CD4-positive, CD25-positive, alpha-beta regulatory T cell (primary cell): ENCODE measurements at places on chromosomes 12 and 14. TPM values are rescaled to one million over a fixed set of nuclear protein-coding genes. Genes with fewer than 3 reads are reported as not detected.
A peak's percentile ranks its signal among the peaks of the same experiment; 100 is the strongest.

SHMT2 gene
- 108 TPM for total RNA-seq

SMCO2 gene
- total RNA-seq, result not detected

RNF212B gene
- not detected for total RNA-seq

FGF23 gene
- not detected for total RNA-seq

CLEC2A gene
- not detected for total RNA-seq

USP44 gene
- total RNA-seq, result 1.4 TPM

CISTR gene
- not detected for total RNA-seq

KLRG1 gene
- total RNA-seq, result 4.8 TPM

GARIN6 gene
- not detected for total RNA-seq

SLCO1B1 gene
- not detected for total RNA-seq

KRT73 gene
- total RNA-seq, result 1.0 TPM

MIP gene
- not detected for total RNA-seq

SLC38A4 gene
- total RNA-seq, result not detected

DNA sequence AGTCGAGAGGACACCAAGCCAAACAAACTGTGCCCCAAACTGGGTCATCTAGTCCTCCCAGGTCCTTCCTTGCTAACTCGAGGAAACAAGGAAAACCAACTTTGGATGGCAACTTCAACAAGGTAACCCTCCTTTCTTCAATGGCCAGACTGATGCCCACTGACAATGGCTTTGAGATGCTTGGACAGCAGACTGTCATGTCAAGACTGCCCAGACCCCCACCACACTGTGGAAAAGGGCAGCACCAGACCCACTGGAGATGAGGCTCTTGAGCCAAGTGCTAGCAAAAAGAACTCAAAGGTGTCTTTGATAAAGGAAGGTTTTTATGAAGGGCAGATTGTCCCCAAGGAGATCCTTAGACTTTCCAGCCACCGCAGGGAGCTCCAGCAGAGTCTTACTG, 9.0 kb upstream of the CDH24 start:
- H3K36me3 ChIP-seq, result peaks cover 65% of the 10 kb centered on the region
- H3K4me3 ChIP-seq, result no peak overlapping the region
- no peak for DNase-seq
- H3K4me1 ChIP-seq, result peaks cover 17% of the 10 kb centered on the region

- H3K4me3 ChIP-seq, result no peak overlapping the region
- no peaks in the 10 kb centered on the region for H3K4me1 ChIP-seq
- no peak for DNase-seq
- H3K27ac ChIP-seq, result no peak overlapping the region
- H3K36me3 ChIP-seq, result no peaks in the 10 kb centered on the region
Observed at GRCh38 chr12:68853396-68854077, 45.6 kb downstream of the MDM2 start.

DNA sequence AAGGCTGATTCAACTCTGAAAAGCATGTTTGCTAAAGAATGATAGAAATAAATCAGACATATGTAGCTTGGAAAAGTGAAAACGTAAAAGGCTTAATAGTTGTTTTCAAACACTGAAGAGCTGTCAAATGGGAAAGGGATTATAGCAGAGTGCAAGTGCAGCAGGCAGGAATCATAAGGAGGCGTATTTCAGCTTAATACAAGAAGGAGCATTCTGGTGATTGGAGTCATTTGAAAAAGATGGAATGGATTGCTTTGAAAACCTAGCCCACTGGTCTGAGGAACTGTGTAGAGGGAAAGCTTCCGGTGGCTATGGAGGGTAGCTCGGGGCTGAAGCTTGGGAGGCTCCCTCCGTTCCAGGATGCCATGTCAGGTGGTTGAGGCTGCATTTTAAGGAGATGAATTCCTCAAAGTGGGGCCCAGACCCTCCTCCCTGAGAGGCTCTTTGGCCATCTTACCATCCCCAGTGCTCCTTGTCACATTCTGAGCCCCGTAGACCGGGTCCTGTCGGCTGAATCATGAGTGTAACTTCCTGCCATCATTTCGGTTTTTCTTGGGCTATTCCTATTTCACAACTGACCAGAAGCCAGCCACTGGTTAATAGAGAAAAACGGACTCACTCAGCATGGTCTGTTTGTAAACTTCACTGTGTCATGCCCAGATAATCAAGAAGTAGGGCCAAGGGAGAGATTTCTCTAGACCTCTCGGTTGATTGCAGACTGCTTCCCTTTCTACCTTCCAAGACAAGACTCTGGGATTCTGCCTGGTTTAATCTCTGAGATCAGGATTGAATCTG, 6.5 kb downstream of the WNT5B start:
- peaks cover 18% of the 10 kb centered on the region for H3K27me3 ChIP-seq
- DNase-seq, result no peak
- no peaks in the 10 kb centered on the region for H3K36me3 ChIP-seq
- no peak overlapping the region for H3K4me3 ChIP-seq
- peaks cover 3% of the 10 kb centered on the region for H3K4me1 ChIP-seq
- H3K27ac ChIP-seq, result no peak overlapping the region

DNA sequence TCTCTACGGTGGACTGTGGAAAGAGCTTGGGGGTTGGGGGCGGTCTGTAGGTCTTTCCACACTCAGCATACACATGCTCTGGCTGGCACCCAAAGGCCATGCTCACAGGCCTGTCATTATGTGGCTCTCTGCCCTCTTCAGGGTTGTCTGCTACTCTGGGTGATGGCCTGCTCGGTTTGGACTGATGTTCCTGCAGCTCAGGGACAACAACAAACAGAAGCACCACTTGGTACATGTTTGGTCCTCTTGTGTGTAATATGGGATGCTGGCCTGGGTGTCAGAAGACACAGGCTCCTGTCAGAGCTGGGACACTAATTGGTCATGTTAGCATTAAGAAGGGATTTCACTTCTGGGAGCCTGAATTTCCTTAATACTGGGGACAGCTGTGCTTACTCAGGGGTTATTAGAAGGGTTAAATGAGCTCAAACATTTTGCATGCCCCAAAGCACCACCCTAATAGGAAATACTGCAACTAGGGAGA, 32.7 kb upstream of the SELPLG start:
- DNase-seq, result no peak
- no peak overlapping the region for H3K27ac ChIP-seq
- no peaks in the 10 kb centered on the region for H3K27me3 ChIP-seq
- no peaks in the 10 kb centered on the region for H3K36me3 ChIP-seq
- H3K4me3 ChIP-seq, result no peak overlapping the region

DNA sequence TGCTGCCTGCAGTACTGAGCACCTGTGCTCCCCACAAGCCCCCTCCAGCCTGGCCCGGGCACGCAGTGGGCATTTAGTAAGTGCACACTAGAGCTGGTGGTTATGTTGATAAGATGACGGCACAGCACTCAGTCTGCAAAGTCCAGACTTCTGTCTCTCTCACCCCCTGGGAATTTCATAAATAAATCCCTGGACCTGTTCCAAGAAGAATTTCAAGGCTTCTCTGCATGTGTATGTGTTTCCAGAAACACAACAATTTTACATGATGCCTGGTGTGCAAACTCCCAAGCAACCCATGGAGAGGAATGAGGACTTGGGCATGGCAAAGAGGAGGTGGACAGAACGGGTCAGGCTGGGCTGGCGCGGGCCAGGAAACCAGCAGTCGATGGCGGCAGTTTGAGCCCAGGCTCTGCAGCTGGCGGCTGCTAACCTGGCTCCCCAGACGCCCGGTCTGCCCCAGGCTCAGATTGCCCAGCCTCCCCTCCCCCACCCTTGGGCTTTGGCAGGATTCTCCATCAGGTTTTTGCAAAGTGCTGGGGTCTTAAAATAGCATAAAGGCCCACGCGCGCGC, 10.4 kb upstream of the ACVR1B start:
- no peaks in the 10 kb centered on the region for H3K36me3 ChIP-seq
- DNase-seq, result no peak
- no peak overlapping the region for H3K4me3 ChIP-seq
- H3K4me1 ChIP-seq, result no peaks in the 10 kb centered on the region

- H3K4me1 ChIP-seq, result no peaks in the 10 kb centered on the region
- no peak overlapping the region for H3K27ac ChIP-seq
- no peaks in the 10 kb centered on the region for H3K27me3 ChIP-seq
- DNase-seq, result peak; percentile 1
- no peak overlapping the region for H3K4me3 ChIP-seq
- H3K36me3 ChIP-seq, result no peaks in the 10 kb centered on the region
Observed at GRCh38 chr12:85923767-85924331, 49.8 kb downstream of the NTS start.

GRCh38 chr12:107645630-107646333, 39.8 kb upstream of the PWP1 start:
- no peak overlapping the region for H3K4me3 ChIP-seq
- DNase-seq, result no peak
- no peaks in the 10 kb centered on the region for H3K27me3 ChIP-seq
- no peak overlapping the region for H3K27ac ChIP-seq

DNA sequence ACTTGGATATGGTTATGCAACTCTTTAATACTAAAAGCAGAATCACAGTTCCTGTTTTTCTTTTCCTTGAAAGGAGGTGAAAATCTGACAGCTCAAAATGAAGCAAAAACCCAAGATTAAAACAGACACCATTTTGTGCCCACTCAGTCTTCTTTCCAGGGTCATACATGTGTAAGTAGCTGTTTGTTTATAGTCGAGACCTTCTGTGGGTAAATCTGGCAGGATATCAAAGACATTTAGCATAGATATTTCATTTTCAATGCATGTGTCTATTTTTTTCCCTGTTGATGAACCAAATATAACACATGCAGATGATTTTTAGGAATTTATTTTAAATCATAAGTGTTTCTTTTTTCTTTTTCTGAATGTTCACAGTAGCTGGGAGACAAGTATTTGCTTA, 398.8 kb downstream of the FOXG1 start:
- H3K4me3 ChIP-seq, result no peak overlapping the region
- H3K27ac ChIP-seq, result no peak overlapping the region
- H3K4me1 ChIP-seq, result no peaks in the 10 kb centered on the region
- H3K36me3 ChIP-seq, result no peaks in the 10 kb centered on the region
- no peak for DNase-seq

GRCh38 chr14:35565871-35566464, 32.0 kb downstream of the INSM2 start:
- H3K4me3 ChIP-seq, result no peak overlapping the region
- H3K36me3 ChIP-seq, result peaks cover 10% of the 10 kb centered on the region
- no peak for DNase-seq
- no peaks in the 10 kb centered on the region for H3K4me1 ChIP-seq
- no peak overlapping the region for H3K27ac ChIP-seq
- H3K27me3 ChIP-seq, result no peaks in the 10 kb centered on the region

- no peak overlapping the region for H3K27ac ChIP-seq
- H3K36me3 ChIP-seq, result no peaks in the 10 kb centered on the region
- no peak overlapping the region for H3K4me3 ChIP-seq
- no peaks in the 10 kb centered on the region for H3K4me1 ChIP-seq
- no peak for DNase-seq
Observed at GRCh38 chr12:58764100-58764953, 156.0 kb downstream of the LRIG3 start.

GRCh38 chr14:95374239-95374997, 54.7 kb upstream of the CLMN start:
- H3K27me3 ChIP-seq, result peaks cover 2% of the 10 kb centered on the region
- H3K4me1 ChIP-seq, result no peaks in the 10 kb centered on the region
- no peak overlapping the region for H3K4me3 ChIP-seq
- no peak for DNase-seq
- H3K27ac ChIP-seq, result no peak overlapping the region

- H3K27ac ChIP-seq, result no peak overlapping the region
- H3K36me3 ChIP-seq, result no peaks in the 10 kb centered on the region
- no peak overlapping the region for H3K4me3 ChIP-seq
- no peak for DNase-seq
Observed at GRCh38 chr14:106294324-106294723, 767.9 kb downstream of the TMEM121 start.

DNA sequence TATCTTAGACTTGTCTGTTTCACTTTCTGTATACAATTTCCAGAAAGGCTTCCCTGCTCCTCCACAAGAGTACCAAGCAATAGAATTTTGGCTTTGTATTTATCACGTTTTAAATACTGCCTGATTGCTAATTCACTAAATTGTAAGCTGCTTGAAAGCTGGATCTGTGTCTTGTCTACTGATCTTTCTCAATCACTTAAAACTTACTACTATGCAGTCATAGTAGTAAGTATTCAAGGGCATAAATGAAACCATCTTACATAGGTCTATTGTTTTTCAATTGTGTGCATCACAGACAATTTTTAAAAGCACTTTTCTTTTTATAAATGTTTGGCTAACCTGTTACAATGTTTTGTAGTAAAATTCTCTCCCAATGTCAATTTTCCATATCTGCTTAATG, 1.2 kb upstream of the GLIPR1L2 start:
- DNase-seq, result no peak
- H3K27ac ChIP-seq, result no peak overlapping the region
- no peaks in the 10 kb centered on the region for H3K36me3 ChIP-seq
- H3K4me1 ChIP-seq, result peaks cover 35% of the 10 kb centered on the region
- H3K4me3 ChIP-seq, result peak overlapping the region; percentile 79

- no peak overlapping the region for H3K4me3 ChIP-seq
- peaks cover 25% of the 10 kb centered on the region for H3K36me3 ChIP-seq
- no peaks in the 10 kb centered on the region for H3K27me3 ChIP-seq
- no peaks in the 10 kb centered on the region for H3K4me1 ChIP-seq
- H3K27ac ChIP-seq, result no peak overlapping the region
- DNase-seq, result no peak
Observed at GRCh38 chr14:59360923-59361794, 104.0 kb downstream of the GPR135 start.

GRCh38 chr14:105152794-105153241, 15.8 kb downstream of the JAG2 start:
- H3K27ac ChIP-seq, result no peak overlapping the region
- H3K36me3 ChIP-seq, result no peaks in the 10 kb centered on the region
- no peak for DNase-seq

DNA sequence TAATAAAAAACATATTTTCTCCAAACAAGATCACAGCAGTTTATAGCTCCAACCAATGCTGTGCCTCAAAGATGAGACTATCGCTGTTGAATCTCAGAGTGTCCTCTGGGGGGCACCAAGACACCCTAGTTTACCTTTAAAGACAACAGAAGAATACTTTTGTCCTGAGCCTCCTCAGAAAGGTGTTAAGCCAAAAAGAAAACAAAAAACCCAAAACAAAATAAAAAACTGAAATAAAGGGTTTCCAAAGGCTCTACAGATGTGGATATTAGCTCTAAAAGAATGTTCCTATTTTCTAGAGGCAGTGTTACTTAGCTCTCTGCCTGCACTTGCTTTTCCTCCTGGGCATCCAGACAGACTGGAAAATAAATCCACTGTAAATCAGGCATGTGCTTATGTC, 86.9 kb upstream of the TTC7B start:
- no peaks in the 10 kb centered on the region for H3K27me3 ChIP-seq
- no peak overlapping the region for H3K4me3 ChIP-seq
- peak; percentile 79 for DNase-seq
- H3K4me1 ChIP-seq, result no peaks in the 10 kb centered on the region
- peaks cover 32% of the 10 kb centered on the region for H3K36me3 ChIP-seq

GRCh38 chr12:563250-563781, 99.9 kb downstream of the NINJ2 start:
- peak; percentile 71 for DNase-seq
- H3K27me3 ChIP-seq, result no peaks in the 10 kb centered on the region
- peak overlapping the region; percentile 81 for H3K4me3 ChIP-seq
- H3K4me1 ChIP-seq, result peaks cover 49% of the 10 kb centered on the region
- peak overlapping the region; percentile 70 for H3K27ac ChIP-seq
- H3K36me3 ChIP-seq, result no peaks in the 10 kb centered on the region
